ENCODE measurements at places on chromosomes 2 and 18.

DNA sequence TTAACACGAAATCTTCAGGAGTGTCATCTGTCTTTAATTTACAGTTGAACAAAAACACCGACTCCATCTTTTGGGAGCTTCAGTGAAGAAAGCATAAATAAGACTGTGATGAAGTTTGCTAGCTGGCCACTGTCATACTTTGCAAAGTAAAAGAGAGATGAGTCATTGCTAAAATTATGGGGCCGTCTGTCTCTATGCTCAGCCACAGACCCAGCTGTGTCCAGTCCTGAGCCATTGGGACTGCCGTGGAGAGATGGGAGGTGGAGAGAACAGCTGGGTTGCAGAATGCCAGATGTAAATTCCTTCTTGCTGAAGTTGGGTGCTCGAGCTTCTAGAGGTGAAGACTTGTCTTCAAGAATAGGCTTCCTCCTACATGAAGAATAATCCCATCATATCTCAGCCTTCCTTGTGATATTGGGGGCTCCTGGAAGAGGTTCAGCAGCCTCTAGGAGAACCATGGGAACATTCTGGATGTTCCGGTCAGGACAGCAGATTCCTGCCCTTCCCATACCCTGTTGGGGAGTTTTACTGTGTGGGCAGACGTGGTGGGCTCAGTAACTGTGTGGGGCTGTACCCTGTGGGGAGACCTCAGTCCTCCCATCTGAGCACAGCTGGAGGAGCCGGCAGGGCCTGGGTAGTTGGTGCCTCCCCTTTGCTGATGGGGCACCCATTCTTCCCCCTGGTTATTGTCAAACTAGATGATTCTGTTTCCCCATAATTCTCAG lies 71.1 kb downstream of the LDLRAD4 start:
- DNase-seq: no peak

DNA sequence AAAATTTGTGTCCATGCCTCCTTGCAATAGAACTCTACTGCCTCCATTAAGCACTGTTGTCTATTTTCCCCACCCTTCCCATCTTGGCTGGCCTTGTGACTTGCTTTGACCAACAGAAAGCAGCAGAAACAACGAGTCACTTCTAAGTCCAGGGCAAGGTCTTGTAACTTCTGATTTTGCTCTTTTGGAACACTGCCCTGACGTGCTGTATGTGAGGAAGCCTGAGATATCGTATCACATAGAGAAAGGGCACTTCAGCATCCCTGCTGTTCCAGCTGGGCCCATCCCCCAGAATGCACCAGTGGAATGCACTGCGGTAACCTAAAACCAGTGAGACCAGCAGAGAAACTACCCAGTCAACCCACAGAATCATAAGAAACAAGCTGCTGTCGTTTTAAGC lies 28.1 kb downstream of the NCKAP1 start:
- DNase-seq: peak; percentile 83

GRCh38 chr2:158009399-158009798 lies 92.3 kb upstream of the UPP2 start:
- DNase-seq: no peak

DNA sequence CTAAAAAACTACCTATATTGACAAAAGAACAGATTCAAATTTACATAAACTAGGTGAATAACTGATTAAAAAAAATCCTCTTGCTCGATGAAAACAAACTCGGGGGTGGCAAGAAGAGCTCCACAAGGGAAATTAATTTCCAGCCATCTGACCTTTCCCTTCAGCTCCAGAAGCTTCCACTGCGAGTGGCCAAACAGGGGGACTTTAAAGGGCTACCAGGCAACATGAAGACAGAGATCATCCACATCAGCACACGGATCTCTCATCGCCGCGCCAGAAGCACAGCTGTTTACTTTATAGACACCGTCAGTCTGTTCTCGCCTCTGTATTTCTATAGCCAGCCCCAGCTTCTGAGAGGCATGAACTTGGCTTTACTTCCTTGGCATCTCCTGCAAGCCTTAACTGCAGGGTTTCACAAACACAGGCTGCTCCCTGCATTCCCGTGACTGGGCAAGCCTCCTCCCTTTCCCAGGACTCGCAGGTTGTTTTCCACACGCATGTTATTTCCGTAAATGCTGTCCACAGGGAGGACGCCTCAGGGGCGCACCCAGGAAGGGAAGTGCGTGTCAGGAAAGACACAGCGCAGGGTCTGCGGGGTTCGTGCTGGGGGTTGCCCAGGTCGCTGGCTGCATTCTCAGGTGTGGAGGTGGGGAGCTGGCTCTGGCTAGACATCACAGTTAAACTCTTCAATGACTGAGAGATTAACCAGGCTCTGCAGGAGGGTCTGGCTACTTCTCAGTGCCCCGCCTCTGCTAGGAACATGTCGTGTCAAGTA lies 85.0 kb downstream of the USP40 start:
- no peak for DNase-seq
